ENCODE measurements at places on chromosomes 5 and 9. TPM values are rescaled to one million over a fixed set of nuclear protein-coding genes. Genes with fewer than 3 reads are reported as not detected.

Gene TSLP
- total RNA-seq = not detected

Gene AK3
- 20.9 TPM for total RNA-seq

Gene C9orf153
- 1.0 TPM for total RNA-seq

Gene DMRT3
- not detected for total RNA-seq

Gene LCN15
- total RNA-seq = not detected

Gene CDH10
- not detected for total RNA-seq

Gene OR13C9
- total RNA-seq = not detected

Gene IL13
- total RNA-seq = not detected

Gene TAF11L5
- total RNA-seq = not detected

Gene PCDHGA12
- total RNA-seq = not detected

Gene NPDC1
- 15.3 TPM for total RNA-seq

Gene AGXT2
- not detected for total RNA-seq

Gene LCP2
- 155 TPM for total RNA-seq

Gene SMIM15
- 16.5 TPM for total RNA-seq

Gene CBY3
- total RNA-seq = 0.36 TPM

Measured in CD4-positive, alpha-beta T cell (primary cell).